RKO (cell line): ENCODE measurements at places on chromosomes 2 and 18.

DNA sequence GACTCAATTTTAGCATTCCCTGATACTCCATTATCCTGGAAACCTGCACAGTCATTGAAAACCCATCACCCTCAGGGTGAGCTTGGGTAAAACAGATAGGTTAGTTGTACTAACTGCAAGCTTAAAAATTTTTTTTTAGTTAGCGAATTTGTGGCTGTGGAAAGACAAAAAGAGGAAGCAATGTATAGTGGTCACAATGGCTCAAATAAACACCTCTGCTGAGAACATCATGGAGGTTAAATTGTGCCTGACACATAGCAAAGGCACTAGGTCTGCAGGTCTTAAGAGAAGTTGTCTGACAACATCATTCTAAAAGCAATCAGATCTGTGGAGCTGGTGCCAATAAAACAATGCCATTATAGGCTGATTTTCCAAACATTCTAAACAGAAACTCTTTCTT, 84.4 kb upstream of the CAVIN2 start:
- no peak for DNase-seq

DNA sequence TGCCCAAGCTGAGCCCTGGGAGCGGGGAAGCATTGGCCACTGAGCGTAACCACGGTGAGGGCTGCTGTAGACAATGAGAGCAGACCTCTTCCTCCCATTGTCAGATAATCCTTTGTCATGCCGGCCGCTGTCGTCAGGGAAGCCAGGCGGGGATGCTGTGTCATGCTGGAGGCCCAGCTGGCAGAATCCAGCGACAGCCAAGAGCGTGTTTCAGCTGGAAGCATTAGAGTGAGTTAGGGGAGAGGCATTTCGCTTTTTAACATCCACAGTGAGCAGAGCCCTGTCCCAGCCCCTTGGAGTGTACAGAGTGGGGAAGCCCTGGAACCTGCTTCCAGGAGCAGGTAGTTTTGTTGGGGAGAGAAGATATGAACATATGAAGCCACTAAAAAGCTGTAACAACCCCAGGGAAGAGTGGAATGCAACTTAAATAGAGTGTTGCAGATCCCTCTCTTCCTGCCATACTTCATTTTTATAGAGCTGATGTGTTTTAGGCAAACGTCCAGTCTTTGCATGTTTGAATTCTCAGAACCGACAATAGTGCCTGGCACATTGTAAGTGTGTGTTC, 7.0 kb downstream of the CTIF start:
- DNase-seq, result no peak

DNA sequence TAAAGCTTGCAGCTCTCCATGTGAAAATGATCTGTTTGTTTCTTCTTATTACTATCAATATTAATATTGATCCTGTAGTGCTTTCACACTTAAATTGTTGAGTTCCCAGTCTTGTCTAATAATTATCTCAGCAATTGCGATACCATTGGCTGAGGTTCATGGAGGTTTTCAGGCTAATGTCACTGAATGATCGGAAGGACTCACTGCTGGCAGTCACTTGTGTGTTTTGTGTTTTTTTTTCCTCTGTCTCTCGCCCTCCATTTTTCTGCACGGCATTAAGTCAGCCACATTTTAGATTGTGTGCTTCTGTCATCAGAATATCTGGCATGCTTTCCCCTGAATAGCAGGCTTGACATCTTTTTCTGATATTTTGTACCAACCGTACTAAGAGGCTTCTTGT, 43.7 kb downstream of the AGAP1 start:
- DNase-seq, result no peak

- no peak for DNase-seq
These were observed 734.8 kb upstream of the REG3G start for GRCh38 chr2:78290581-78291214.

DNA sequence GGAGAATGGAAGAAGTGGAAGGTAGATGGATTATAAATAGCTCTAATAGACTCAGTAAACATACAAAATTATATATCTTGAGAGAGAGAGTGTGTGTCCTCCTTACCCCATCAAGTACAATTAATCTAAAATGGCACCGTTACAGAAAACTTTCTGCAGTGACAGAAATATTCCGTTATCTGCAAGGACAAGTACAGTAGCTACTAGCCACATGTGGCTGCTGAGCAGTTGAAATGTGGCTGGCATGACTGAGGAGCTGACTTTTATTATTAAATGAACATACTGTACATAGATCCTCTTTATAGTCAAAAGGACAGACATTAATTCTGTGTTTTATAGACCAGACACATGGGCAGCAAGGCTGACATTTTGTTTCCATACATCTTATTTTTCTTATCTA, 7.0 kb downstream of the CCDC93 start:
- no peak for DNase-seq

DNA sequence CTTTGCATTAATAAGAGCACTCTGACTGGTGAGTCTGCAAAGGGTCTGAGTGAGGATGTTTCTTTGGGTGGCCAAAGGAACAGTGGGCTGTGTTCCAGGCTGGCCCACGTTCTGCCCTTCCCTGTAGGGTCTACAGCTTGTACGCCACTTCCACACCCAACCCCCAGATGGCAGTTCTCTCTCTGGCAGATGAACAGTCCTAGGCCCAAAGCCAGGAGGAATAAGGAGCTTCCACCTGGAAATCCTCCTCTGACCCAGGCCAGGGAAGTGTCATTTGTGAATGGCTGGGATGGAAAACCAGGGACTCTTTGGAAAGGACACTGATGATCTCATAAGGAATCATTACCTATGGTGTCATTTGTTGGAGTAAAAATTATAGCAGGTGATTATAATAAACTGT, 6.6 kb downstream of the OTOF start:
- DNase-seq, result no peak

DNA sequence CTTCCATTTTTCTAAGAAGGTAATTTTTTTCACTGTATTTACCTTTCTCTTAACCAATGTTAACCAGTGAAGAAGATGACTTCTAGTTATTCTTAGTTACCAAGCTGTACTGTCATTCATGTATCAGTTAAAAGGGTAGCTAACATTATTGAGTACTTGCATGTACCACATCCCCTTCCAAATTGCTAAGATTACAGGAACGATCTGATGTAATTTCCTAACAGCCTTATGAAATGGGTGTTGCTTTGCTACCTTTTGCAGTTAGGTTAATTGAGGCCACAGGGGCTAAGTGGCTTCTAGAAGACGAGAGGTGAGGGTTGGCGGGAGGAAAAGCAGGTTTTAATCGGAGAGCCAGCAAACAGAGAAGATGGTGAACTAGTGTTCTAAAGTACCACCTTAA, 1.8 kb upstream of the SULT6B1 start:
- no peak for DNase-seq

GRCh38 chr2:143564419-143564818, 435.2 kb downstream of the ARHGAP15 start:
- DNase-seq, result no peak

DNA sequence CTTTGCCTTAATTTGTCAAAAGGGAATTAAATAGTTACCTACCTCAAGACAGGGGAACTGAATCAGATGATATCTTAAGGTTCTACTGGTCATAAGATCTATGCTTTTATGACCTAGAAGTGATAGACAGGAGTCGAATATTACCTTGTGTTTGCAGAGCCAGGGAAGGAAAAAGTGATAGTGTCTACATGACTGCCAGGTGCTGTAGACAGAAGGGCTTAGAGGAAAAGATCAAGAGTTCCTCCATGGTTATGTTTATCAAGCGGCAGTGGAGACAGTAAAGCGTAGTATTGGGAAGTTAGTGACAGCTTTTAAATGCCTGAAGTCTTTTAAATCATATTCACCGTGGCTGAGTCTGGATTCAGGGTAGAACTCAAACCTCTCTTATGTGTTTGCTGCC, 11.9 kb downstream of the CRIM1 start:
- DNase-seq, result no peak

DNA sequence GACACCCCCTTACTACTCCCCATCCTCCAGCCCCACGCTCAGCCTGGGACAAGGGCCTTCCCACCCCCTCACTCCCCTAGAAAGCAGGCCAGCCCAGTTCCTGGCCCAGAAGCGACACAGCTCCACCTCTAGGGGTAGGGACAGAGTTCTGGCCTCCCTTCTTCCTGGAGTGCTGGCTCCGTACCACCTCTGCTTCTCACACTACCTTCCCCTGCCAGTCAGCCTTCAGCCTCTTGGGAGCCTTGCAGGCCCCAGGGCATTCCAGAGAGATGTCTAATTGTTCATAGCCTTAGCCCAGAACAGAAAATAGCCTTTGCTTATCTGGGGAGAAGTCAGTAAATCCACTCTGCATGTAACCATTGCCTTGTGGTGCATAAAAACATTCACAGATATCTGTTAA, 13.1 kb upstream of the CATIP start:
- no peak for DNase-seq

DNA sequence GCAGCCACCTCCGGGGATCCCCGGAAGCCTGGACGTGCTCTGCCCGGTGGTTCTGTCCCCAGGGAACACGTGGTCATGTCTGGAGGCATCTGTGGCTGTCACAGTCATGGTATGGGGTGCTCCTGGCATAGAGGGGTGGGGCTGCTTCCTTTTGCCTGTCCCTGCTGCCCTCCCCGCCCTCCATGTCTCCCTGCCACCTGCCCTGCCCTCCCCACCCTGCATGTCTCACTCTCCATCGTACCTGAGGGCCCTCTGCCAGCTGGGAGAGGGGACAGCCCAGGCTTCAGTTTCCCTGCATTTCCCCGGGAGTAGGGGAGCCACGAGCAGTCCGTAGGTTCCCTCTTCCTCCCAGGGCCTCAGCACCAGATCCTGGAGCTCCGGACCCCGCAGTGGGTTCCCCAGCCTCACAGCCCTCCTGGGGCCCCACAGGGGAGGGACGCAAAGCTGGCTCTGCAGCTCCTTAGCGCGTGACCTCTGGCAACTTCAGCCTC, 90.0 kb upstream of the CTDP1 start:
- no peak for DNase-seq

DNA sequence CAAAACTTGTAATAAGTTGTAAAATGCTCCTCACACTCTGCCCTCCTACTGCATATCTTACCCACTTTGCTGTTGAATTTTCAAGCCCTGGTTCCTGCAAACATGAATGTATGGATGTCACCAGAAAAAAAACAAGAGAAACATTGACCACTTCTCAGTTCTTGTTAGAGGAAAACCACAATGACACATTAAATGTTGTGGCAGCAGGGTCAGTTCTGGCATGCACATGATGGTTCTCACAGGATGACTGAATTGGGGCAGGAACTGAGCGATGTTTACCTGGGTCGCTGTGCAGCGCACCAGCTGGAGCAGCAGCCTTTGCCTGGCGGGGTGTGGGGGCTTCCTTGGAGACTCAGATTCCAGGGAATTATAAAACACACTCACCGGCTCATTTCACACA, 14.0 kb upstream of the PRKCE start:
- no peak for DNase-seq

- no peak for DNase-seq
These were observed 65.6 kb downstream of the NOL4 start for GRCh38 chr18:34158881-34159690.

DNA sequence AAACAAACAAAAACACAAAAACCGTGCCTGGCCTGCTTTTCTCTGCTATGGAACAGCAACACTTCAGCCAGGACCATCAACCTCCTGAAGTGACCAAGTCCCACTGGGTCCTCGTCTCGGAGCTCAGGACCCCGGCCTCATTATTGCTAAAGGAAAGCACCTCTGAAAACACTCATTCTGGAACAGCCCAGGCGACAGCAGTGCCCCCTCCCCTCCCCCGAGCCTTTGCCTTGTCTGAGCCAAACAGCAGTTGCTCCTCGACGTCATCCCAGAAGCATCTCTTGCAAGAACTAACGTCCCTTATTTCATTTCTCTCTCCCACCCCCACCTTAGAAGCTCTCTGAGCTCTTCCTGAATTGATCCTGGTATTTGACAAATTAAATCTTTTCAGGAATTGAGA, 27.4 kb downstream of the APCDD1 start:
- no peak for DNase-seq

DNA sequence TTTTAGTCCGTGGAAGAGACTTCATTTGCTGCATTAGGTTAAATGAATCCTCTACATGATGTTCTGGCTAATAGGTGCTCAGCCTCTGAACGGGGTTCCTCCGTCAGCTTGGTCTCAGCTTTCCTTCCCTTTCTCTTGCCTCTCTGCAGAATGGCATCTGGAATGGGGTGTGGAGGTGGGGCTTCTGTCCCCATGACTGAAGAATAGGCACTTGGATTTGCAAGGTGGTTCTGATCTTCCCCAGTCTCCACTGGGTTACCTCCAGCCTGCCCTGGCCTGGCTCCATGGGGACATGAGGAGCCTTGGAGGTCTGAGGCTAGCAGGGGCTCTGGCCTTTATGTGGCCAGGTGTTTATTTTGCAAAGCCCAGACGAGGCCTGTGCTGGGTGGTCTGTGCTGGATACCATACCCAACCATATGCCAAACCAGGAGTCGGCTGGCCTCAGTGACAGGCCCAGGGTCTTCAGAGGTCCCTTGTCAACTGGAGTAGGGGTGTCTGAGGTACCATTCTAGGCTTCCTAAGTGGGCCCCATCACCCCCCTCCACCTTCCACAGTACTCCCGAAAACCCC, 28.2 kb upstream of the LAPTM4A start:
- no peak for DNase-seq

DNA sequence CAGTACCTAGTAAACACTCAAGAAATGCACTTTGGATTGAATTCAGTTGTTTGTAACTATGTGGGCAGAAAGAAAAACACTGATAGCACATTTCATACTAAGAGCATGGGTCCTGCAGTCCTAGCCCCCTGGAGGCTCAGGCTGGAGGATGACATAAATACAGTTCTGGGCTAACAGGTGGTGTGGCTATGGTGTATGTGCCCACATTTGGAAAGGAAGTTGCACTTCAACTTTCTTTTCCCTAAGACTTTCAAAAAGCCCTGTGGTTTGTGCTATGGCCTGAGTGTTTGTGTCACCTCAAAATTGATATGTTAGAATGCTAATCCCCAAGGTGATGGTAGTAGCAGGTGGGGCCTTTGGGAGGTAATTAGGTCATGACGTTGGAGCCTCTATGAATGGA, 218.2 kb downstream of the CDCA7 start:
- no peak for DNase-seq

DNA sequence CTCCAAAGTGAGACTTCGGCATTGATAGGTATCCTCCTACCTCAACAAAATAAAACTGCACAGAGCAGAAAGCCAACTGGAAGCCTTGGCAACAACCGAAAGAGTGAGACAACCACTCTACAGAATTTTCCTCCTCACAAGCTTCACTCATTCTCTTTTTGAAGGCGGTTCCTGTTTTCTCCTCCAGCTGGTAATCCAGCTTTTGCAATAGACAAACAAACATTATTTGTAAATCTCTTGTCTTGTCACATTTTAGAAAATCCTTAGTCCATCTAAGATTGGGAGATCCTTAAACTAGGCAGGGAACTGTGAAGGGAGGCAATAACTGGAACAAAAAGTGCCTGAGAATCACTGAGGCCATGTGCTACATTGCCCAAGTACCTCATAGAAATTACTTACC, 332.4 kb downstream of the BCL11A start:
- no peak for DNase-seq

GRCh38 chr18:64799376-64799775, 650.5 kb upstream of the LINC00305 start:
- peak; percentile 5 for DNase-seq

GRCh38 chr2:206062724-206063123, 23.2 kb downstream of the INO80D start:
- DNase-seq, result no peak

GRCh38 chr2:67130531-67131256, 266.4 kb upstream of the ETAA1 start:
- DNase-seq, result no peak

- DNase-seq, result peak; percentile 75
These were observed 7.8 kb upstream of the OR6B3 start for GRCh38 chr2:240060977-240061591.
